Hippocampal formation (tissue), 2 donors: ENCODE measurements at places on chromosomes 16 and 17.

DNA sequence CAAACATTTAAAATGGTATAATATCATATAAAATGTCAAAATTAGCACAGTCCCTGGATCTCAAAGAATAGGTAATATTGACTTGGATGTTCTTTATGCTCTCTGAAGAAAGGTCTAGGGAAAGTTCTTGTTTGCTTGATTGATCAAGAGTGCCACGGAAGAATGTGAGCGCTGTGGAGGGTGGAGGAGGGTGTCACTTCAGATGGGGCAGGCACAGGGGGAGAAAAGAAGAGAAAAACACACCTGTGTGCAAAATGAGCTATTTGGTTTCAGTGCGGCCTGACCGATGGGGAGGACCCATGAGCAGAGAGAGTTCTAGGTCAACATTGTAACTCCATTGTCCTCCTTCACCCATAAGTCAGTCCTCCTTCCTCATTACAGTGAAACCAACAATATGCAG lies 8.8 kb upstream of the VPS4A start:
- DNase-seq: no peak

DNA sequence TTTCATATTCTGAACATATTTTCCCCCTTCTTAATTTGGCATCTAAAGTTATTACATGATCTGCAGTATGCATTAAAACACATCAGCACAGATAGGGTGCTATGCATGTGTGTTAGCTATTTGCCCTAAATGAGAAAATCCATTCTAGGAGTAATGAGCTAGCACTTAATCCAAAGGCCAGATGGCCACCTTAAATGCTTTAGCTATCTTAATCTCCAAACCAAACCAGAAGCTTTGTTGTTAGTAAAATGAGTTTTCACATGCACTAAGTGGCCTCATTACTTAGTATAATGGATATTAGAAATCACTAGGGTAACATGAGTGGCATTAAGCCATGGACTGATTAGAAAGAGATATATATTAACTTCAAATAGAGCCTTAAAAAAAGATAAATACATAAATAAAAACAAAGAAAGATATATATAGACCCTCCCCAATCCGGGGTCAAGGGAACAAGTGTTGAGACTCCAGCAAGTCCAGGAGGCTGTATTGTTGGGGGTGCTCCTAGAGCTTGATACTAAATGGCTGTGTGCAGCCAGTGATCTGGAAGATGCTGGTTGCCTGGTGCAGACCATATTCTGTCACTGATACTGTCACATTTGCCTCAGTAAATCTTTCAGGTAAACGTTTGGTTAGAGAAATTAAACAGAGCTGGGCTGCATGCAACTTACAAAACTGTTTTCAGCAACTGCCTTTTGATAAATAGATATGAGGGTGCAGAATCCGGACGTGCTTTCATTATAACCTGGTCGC lies 67.3 kb downstream of the MYH10 start:
- no peak for DNase-seq

- no peak for DNase-seq
Measured at GRCh38 chr16:64507240-64508024, 614.4 kb downstream of the CDH11 start.

GRCh38 chr16:89034971-89035668 lies 58.1 kb upstream of the CBFA2T3 start:
- DNase-seq: no peak

GRCh38 chr17:48128400-48128799 lies 20.8 kb downstream of the SNX11 start:
- no peak for DNase-seq

- DNase-seq: no peak
Measured at GRCh38 chr16:57297856-57298255, 13.4 kb upstream of the PLLP start.

DNA sequence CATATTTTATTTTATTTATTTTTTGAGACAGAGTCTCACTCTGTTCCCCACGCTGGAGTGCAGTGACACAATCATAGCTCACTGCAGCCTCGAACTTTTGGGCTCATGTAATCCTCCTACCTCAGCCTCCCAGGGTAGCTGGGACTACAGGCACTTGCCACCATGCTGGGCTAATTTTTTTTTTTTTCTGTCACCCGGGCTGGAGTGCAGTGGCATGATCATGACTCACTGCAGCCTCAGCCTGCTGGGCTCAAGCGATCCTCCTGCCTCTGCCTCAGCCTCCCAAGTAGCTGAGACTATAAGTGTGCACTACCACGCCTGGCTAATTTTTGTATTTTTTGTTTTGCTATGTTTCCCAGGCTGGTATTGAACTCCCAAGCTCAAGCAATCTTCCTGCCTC lies 17.1 kb downstream of the UNC45B start:
- no peak for DNase-seq
